ENCODE measurements at places on chromosomes 11 and 22.

- no peak for DNase-seq
Measured at GRCh38 chr22:30864441-30865420, 103.8 kb downstream of the MORC2 start.

DNA sequence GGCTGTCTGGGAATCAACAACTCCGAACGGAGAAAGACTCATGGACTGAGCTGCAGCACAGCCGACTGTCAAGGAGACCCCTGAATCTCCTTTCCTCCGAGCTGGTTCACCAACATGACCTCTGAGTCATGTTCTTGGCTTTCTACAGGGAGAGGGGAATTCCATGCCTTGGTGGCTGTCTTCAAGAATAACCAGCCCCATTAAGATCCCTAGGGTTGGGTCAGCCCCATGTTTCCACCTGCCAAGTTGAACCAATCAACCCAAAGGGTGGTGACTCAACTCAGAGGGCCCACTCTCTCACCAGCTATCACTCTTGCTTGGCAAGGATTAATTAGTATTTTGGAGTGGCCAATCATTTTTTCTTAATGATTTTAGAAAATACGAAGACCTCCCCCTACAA lies 28.3 kb upstream of the IGSF22 start:
- DNase-seq, result peak; percentile 33

DNA sequence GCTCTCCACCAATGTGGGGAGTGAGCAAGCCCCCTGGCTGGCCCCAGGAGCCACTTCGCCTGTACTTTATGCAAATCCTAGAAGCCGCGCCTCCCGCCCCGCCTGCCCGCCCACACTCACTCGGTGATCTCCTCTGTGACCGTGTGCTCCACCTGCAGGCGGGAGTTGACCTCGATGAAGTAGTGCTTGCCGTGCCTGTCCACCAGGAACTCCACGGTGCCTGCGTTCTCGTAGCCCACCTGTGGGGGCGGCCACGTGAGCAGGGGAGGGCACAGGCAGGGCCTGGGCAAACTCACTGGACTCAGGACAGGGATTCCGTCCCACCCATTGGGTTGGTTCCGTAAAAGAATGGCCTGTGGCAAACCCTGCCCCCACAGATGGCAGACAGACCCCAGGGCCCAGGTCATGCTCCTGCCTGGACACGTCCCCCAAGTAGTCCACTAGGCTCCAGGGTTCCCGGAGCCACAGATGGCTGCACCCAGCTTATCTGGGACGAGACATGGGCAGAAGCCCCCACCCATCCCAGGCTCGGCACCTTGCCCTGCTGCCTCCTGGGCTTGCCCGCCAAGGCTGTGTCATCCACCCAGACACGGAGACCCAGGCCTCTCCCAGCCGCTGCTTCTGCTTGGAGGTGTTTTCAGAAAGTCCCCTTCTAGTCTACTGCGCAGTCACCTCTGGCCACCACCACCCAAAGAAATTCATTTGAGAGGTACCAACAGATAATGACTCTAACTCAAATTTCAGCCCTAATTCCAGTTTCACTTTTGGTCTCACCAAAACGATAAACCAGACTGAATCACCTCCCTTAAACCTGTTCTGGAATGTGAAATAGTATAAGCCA lies 12.1 kb downstream of the LRFN4 start:
- peak; percentile 89 for DNase-seq

DNA sequence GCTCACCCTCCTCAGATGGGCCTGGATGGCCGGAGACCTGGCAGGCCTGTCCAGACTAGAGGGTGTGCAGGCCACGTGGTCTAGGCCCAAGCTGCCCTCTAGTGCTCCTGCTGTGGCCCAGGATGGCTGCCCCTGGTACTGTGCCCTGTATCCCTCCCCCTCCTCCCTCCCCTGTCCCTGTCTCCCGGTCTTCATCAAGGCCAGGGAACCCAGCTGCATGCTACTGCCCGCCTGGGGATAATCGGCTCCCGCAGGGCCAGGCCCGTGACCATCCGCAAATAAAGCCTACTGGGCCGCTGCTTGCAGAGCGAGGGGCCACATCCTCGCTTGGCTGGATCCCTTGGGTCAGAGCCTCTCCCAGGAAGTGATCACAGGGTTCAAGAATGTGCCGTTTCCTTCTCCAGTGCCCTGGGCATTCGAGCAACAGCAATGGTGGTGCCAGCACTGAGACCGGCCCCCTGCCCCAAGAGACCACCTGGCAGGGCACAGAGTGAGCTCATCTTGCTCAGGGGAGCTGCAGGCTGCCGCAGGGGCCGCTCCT lies 51.1 kb downstream of the WNT7B start:
- peak; percentile 57 for DNase-seq

GRCh38 chr22:34454598-34454997 lies 534.3 kb upstream of the LARGE1 start:
- DNase-seq, result no peak

DNA sequence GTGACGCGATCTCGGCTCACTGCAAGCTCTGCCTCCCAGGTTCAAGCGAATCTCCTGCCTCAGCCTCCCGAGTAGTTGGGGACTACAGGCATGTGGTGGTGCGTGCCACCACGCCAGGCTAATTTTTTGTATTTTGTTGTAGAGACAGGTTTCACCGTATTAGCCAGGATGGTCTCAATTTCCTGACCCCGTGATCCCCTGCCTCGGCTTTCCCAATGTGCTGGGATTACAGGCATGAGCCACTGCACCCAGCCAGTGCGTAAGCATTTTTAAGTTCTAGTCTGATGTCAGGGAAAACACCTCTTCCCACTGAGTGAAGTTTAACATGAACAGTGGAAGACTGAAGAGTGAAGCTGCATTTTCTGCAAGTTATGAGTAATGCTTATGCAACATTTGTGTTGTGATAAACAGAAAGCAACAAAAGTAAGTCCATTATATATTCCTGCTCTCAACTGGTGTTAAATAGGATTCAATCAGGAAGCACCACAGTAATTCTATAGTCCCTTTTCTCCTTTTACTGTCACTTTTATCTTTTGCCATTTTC lies 1219.8 kb upstream of the RAG2 start:
- no peak for DNase-seq

- no peak for DNase-seq
Measured at GRCh38 chr11:47148270-47148669, 28.4 kb downstream of the ARFGAP2 start.

DNA sequence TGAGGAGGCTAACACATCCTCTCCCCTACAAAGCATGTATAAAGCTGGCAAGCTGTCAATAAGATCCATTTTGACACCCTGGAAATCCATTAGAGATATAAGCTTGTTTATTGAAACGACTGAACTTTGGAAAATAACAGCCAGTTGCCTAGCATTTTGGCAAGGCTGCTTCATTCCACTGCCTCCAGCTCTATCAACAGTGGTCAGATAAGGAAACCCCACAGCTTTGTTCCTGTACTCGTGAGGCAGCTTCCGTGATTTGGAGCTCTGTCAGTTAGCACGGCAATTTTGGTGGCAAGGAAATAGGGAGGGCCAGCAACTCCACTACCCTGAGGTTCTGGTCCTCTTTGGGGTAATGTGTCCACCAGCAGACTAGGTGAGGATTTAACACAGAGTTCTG lies 2.0 kb upstream of the OR51S1 start:
- DNase-seq, result no peak

GRCh38 chr11:86672007-86672621 lies at the start of gene ME3:
Gene ME3, minus strand, starts transcription at chr11:86672616.
- DNase-seq, result no peak

DNA sequence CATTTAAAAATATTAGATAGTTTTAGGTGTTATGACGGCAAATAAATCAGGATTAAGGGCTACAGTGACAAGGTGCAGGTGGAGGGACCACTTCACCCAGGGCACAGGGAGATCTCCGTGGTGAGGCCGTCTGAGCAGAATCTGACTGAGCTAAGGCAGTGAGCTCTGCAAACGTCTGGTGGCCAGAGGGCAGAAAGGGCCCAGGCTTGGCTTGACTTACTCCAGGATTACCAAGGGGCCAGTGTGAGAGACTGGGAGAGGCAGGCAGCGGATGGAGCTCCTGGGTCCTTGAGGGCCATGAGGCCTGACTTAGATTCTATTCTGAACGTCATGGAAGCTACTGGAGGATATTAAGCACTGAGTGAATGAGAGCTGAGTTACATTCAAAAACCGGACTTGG lies 125.9 kb upstream of the B3GAT1 start:
- no peak for DNase-seq

DNA sequence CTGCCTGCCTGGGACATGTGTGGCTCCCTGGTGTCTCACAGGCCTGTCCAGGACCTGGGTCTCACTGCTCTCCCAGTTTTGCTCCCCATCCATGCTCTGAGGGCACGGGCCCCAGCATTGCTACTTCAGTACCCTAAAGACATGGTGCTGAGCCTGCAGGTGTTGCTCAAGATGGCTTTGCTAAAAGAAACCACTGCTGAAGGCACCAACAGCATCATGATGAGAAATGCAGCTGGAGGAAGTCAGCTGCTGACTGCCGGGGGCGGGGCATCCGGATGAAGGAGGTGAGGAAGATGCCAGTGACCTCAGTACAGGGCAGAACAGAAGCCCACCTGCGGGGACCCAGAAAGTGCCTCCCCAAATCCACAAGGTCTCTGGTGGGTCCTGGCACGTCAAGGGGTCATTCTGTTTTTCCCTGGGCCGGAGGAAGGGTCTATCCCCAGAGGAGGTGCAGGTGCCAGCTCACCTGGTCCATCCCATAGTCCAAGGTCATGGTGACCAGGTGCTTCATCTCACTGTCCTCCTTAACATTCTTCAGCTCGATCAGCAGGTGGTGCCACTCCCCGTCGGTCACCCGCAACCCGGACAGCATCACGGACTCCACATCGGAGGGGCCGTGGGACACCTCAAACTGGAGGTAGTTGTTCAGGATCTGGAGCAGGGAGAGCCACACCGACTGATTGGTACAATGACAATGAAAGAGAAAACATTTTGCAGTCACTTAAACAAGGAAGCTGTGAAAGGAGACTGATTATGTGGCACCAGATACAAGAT lies 63.9 kb downstream of the TRMU start:
- DNase-seq, result no peak

- no peak for DNase-seq
Measured at GRCh38 chr22:41085842-41086241, 6.5 kb upstream of the EP300 start.

- DNase-seq, result peak; percentile 65
Measured at GRCh38 chr11:100739666-100740065, 52.6 kb downstream of the ARHGAP42 start.

GRCh38 chr11:95684701-95685100 lies 104.9 kb downstream of the FAM76B start:
- DNase-seq, result no peak

- no peak for DNase-seq
Measured at GRCh38 chr11:23097891-23098290, 237.6 kb upstream of the CCDC179 start.

- DNase-seq, result no peak
Measured at GRCh38 chr11:19849107-19849789, 136.6 kb downstream of the NAV2 start.

All from urothelium cell line (cell line).